ENCODE measurements at places on chromosomes 12 and 14. TPM values are rescaled to one million over a fixed set of nuclear protein-coding genes. Genes with fewer than 3 reads are reported as not detected.
A peak's percentile ranks its signal among the peaks of the same experiment; 100 is the strongest.

The RTL1 gene
- not detected for polyA plus RNA-seq

The CFAP251 gene
- polyA plus RNA-seq, result 1.3 TPM

DNA sequence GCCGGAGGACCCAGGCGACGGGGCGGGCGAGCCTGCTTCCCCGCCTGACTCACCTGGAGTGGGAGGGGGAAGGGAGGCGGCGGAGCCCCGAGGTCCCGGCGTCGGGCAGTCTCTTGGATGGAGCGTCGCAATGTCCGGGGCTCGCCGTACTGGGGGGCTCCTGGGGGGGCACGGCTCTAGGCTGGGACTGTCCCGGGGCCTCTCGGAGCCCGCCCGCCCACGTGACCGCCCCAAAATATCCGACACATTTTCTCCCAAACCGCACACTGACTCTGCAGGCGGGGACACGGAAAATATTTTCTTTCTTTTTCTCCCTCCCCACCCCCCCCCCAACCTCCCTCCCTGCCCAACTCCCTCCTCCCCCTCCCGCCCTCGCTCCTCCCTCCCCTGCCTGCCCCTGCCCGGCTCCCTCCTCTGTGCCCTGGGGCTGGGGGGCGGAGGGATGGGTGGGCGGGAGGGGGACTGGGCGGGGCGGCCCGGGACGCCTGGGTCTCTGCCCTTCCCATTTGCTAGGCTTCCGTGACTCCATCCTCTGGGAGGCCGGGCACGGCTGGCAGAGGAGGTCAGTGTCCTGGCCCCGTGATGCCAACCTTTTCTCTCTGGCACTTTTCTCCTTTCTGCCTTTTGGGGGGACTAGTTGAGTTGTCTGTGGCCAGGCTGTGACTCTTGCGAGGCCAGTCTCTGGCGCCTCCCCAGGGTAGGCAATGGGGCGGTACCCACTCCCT, at the start of gene RARG:
Gene RARG (minus strand): TSS at position 289 of the 725 bp plus-strand sequence. CDS start 4,664 bp downstream, outside the sequence.
- no peak for DNase-seq

The MSI1 gene
- not detected for polyA plus RNA-seq

The KTN1 gene
- 64.0 TPM for polyA plus RNA-seq

GRCh38 chr14:29085546-29085945, 319.0 kb downstream of the FOXG1 start:
- no peak for DNase-seq

- DNase-seq, result no peak
These were observed 125.4 kb downstream of the SAMD4A start for GRCh38 chr14:54692284-54692772.

- no peak for DNase-seq
These were observed 75.6 kb upstream of the SLC24A4 start for GRCh38 chr14:92247341-92247740.

- DNase-seq, result no peak
These were observed 179.0 kb downstream of the RASSF9 start for GRCh38 chr12:85657251-85657650.

GRCh38 chr12:21795648-21796328, 21.3 kb upstream of the KCNJ8 start:
- no peak for DNase-seq

DNA sequence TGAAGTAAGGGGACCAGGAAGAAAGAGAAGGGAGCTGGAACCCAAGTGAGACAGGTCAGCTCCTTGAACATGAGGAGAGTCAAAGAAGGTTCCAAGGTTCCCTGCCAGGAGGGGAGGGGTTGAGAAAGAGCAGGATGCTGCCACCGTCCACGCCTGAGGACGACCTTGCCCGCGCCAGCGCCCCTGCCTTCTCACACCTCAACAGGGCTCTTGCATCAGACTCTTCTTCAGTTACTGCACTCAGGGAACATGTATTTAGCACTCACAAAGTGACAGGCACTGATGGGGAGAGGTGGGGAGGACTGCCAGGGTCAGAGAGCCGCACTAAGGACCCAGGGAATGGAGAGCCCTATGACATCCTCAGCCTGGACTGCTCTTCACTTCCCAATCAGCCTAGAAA, 102.1 kb upstream of the NUDT4 start:
- DNase-seq, result no peak

The LRRC23 gene
- polyA plus RNA-seq, result 12.7 TPM

The UBE3B gene
- polyA plus RNA-seq, result 38.9 TPM

GRCh38 chr12:92866418-92866817, 62.7 kb downstream of the EEA1 start:
- DNase-seq, result no peak

GRCh38 chr14:104891664-104892530, 26.8 kb downstream of the CEP170B start:
- no peak for DNase-seq

GRCh38 chr12:132356691-132357622, 27.6 kb upstream of the GALNT9 start:
- DNase-seq, result peak; percentile 57

The TBC1D30 gene
- polyA plus RNA-seq, result 0.22 TPM

- DNase-seq, result no peak
These were observed 5.6 kb upstream of the OR10P1 start for GRCh38 chr12:55631056-55631455.

All from BJ (cell line).